NCI-H1092 (cell line): ENCODE measurements at places on chromosomes 1 and 21.

DNA sequence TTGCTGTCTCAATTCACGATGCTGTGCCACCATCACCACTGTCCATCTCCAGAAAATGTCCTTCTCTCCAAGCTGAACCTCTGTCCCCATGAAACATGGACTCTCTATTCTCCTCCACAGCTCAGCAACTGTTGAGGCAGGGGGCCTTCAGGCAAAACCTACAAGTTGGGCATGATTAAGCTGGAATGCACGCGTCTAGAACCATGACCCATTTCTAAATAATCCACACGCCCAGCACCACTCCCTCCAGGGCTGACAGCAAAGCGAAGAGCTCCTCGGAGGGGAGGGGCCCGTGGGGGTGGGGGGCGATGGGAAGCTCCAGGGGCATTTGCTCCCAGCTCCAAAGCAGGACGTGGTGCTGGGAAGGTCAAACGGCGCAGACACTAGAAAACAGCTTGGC lies 3.3 kb upstream of the HES5 start:
- no peak for DNase-seq

GRCh38 chr1:196933531-196934189 lies 9.9 kb upstream of the CFHR2 start:
- DNase-seq = no peak

DNA sequence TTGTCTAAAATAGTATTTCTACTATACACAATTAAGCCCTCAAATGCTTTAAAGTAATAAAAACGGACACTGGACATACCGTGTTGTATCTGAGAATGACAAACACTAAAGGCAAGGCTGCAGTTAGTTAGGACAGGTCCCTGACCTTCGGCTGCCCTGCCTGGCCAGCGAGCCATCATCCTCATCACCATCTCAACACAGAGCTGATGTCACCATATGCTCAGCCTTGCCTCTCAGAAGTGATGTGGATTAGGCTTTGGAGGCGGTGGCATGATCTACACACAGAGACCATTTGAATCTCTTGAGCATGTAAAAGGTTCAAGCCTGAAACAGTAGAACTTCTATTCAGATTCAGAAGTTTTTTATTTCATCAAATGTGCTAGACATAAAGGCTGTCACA lies 244.7 kb downstream of the SDCCAG8 start:
- DNase-seq = no peak

DNA sequence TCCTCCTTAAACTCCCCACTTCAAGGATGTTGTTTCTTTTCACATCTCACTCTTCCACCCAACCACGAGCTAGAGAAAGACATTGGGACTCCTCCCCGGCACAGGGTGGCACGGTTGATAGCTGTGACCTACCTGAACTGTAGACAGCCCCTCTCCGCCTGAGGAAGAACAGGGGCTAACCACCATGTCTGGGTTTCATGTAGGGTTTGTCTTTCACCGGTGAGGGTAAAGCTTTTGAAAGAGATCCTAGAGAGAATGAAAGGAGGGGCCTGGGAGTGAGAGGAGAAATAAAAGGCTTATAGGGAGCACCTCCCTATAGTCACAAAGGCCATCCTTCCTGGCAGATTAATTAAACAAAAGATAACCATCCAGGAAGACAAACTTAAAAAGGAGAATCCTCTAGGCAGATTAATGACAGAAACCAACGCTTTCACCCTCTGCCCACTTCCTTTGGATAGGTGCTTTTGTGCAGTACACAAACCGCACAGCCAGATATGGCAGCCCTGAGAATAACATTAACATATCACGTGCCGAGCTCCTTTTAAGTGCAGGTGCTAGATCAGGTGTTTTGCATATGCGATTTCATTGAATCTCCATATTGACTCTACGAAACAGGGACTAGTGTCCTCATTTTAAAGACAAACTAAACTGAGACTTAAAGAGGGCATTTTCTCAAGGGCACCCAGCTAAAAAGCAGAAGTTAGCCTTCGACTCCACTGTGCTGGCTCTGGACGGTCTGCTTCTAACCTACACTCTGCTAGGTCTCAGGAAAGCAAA lies 178.1 kb upstream of the RUNX1 start:
- no peak for DNase-seq

DNA sequence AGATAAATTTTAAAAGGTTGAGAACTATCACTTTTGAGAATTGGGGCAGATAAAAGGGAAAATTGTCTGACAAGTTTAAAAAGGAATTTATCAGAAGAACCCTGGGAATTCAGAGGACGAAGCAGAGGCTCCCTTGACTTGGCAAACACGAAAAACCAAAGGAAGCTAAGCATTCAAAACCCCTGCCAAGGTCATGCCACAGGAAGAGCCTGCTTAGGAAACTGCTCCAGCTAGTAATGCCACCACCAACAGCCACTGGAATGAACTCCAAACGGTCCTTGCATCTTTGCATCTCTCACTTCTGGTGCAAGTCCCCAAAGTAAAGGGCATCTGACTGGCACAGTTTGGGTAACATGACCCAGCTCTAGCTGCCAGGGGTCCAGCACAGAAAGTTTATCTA lies 7.2 kb downstream of the GPBP1L1 start:
- DNase-seq = no peak

GRCh38 chr1:180144659-180145357 lies 9.9 kb upstream of the QSOX1 start:
- DNase-seq = no peak

- no peak for DNase-seq
These were observed 11.0 kb upstream of the AVPR1B start for GRCh38 chr1:206128196-206128595.

- DNase-seq = no peak
These were observed 121.7 kb downstream of the KIF26B start for GRCh38 chr1:245276445-245276844.

DNA sequence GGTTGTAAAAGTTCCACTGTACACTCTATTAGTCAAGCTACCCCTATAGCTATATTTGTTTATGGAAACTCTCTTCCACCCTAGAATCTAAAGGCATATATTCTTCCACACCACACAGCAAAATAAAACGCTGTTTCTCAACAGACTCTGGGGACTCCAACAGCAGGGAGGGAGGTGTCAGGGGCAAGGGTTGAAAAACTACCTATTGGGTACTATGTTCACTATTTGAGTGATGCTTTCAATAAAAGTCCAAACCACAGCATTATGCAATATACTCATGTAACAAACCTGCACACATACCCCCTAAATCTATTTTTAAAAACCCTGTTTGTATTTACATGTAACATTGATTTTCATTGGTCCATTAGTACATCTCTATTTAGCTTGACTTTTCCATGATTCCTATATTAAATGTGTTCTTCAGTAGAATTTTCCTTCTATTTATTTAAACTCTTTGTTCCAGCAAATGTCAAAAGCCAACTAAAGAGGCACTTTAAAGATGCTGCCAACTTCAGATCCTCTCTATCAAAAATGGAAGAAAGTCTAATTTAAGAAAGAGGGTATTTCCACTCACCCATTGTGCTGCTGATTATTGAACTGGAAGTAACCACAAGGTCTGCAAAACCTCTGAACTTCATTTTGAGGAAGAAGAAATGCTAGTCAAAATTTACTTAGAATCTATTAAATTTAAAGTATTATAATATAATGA lies 26.2 kb downstream of the RGS7 start:
- DNase-seq = no peak
